ENCODE measurements at places on chromosomes 11 and 22. TPM values are rescaled to one million over a fixed set of nuclear protein-coding genes. Genes with fewer than 3 reads are reported as not detected.

Gene THAP12
- 30.1 TPM for total RNA-seq

Gene TRPC6
- total RNA-seq = 0.46 TPM

Gene PATE2
- not detected for total RNA-seq

Gene OR6X1
- not detected for total RNA-seq

Gene LINC01488
- total RNA-seq = not detected

Gene MS4A4E
- 0.20 TPM for total RNA-seq

Gene BIK
- not detected for total RNA-seq

All from chondrocyte (in vitro differentiated cells).